ENCODE measurements at places on chromosomes 5 and 9.
A peak's percentile ranks its signal among the peaks of the same experiment; 100 is the strongest.

DNA sequence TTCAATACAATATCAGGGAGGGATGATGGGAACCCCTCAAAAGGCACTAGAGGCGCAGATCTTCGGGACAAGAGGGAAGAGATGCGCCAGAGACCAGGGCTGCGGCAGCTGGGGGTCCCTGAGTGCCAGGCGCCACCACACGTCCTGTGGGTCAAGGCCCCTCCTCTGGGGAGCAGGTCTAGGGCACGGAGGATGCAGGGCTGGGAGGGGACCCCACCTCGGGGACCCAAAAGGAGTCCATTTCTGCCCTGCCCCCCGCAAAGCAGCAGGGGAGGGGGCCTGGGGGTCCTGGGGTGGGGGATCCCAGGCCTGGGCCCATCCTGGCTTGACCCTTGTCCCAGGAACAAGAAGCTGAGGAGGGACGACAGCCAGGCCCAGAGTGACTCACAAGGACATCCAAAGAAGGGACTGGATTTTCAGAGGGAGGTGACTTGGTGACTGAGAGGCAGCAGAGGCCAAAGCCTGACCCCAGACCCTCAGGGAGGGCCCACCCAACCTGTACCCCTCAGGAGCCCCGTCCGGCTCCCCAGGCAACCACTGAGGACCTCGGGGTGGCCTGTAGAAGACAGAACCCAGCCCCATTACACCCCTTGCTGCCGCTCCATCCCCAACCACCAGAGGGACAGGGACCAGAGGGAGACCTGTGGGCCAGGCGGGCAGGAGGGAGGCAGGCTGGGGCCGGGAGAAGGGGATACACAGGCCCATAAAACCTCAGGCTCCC, 54.2 kb downstream of the LRSAM1 start:
- no peak for DNase-seq

DNA sequence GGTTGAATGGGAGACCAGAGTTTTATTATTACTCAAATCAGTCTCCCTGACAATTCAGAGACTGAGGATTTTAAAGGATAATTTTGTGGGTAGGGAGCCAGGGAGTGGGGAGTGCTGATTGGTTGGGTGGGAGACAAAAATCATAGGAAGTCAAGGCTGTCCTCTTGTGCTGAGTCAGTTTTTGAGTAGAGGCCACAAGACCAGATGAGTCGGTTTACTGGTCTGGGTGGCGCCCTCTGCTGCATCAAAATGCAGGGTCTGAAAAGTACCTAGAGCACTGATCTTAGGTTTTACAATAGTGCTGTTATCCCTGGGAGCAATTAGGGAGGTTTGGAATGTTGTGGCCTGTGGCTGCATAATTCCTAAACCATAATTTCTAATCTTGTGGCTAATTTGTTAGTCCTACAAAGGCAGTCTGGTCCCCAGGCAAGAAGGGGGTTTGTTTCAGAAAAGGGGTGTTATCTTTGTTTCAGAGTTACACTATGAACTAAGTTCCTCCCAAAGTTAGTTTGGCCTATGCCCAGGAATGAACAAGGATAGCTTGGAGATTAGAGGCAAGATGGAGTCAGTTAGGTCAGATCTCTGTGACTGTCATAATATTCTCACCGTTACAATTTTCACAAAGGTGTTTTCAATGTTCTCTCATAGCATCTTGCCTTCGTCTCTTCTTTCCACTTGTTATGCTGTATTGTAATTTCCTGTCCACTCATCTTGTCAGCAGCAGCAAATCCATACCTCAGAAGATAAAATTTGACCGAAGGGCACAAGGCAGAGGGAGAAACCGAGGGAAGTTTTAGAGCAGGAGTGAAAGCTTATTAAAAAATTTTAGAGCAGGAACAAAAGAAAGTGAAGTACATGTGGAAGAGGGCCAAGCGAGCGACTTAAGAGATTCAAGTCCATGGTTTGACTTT, 59.2 kb upstream of the CLINT1 start:
- DNase-seq = peak; percentile 83

DNA sequence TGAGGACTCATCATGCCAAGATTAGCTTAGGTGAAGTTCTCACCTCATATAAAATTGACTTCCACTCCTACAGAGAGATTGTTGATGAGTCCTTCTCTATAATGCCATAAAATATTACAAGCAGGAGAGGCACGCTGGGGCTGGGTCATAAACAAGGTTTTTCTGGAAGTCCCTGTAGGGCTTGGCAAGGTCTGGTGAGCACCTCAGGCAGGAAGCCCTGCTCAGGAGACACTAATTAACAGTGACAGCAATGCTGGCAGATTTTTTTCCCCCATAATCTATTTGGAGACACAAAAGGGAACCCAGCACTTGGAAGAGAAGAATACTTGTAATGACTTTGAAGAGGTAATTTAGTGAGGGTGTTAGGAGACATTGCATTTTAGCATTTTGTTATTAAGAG, 118.7 kb downstream of the DIRAS2 start:
- no peak for DNase-seq

DNA sequence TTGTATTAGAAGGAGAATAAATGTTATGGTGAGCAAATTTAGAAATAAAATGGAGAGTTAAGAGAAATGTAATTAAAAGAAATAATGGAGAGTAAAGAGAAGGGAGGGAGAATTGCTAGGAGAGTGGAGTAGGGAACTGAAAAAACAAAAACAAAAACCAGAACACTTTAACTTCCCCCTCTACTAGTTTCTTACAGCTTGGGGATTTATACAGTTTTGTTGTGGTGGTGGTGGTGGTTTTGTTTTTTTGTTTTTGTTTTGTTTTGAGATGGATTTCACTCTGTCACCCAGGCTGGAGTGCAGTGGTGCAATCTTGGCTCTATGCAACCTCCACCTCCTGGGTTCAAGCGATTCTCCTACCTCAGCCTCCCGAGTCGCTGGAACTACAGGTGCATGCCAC, 322.4 kb downstream of the TMEM167A start:
- no peak for DNase-seq

DNA sequence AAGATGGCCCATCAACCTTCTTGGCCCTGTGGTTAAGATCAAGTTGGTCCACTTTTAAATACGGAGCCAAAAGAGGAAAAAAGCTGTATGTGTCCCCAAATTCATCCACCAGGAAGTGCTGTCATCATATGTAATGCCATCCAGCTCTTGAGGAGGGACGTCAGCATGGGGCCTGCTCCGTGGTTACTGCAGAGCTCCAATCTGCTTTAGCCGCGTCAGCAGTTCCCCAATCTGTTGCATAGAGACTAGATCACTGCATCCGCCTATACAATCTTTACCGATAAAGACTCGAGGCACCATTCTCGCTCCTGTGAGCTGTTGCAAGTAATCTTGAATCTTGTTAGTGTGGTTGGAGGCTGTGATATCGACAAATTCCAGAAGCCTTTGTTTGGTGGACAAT, 65.7 kb downstream of the GABRA6 start:
- DNase-seq = no peak

GRCh38 chr5:151234476-151235238, 10.8 kb upstream of the CCDC69 start:
- no peak for DNase-seq

DNA sequence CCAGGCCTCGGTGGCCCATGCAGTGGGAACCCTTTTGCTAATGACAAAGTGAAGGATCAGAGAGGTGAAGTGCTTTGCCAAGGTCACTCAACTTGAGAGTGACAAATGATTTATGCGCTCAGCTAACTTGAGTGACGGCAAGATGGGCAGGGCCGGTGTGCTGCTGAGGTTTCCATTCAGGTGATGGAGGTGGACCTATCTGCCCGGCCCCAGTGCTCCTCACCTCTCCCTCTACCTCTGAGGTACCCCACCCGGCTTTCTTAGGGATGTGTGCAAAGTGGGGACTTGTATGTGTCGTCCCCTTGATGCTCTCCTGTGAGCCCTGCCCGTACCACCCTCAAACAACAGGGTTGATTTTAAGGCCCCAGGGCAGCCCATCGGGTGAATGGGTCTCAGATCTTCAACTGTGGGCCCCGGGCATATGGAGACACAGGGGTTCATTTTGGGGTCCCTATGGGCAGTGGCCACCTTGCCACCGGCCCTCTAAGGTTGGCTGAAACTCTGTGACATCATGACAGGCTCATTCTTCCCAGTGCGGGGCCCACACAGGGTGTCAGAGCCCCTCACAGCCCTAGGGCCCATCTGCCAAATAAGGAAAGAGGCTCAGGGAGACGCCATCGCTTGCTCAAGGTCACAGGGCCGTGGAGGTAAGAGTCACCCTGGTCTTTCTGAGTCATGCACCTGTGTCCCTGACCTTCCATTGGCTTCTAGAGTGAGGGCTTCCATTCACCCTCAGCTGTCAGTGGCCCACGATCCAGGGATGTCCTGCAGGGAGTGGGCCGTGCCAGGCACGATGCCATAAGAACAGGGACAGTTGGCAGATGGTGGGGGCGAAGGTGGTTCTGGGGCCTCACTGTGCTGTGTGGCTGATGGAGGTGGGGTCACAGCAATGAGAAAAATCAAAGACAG, 170.6 kb upstream of the MVB12B start:
- no peak for DNase-seq

DNA sequence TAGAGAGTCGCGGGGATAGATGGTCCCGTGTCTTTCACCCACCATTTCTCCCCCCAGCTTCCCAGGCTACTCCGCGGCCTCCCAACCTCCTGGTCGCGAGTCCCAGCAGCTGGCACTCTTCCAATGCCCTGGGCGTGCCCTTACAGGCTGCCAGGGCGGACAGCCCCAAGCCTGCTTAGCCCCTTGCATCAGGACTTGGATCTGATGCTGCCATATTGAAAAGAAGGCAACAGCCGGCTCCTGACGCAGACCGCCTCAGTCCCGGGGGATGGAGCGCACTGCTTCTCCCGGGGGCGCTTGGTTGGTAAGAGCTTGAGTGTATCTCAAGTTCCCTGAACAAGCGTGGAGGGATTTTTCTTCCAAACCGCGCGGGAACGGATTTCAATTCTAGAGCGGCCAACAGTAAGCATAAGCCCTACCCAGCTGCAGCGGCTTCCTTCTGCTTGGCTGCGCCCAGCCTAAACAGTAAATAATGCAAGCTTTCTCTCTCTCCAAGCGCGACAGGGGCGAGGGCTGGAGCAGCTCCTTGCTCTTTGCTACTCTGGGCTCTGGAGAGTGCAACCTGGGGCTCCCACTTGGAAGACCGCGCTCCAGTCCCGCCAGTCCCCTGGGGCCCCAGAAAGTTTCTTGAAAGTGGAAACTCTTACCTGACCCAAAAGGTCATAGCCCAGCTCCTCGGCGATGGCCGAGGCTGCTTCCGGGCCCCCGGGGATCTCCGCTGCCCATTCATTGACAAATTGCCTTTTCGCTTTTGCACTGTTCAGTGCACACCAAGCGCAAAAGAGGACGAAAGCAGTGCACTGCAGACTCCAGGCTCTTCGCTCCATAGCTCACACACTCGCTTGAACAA, 607 bp downstream of the PCSK1 start:
- DNase-seq = no peak

DNA sequence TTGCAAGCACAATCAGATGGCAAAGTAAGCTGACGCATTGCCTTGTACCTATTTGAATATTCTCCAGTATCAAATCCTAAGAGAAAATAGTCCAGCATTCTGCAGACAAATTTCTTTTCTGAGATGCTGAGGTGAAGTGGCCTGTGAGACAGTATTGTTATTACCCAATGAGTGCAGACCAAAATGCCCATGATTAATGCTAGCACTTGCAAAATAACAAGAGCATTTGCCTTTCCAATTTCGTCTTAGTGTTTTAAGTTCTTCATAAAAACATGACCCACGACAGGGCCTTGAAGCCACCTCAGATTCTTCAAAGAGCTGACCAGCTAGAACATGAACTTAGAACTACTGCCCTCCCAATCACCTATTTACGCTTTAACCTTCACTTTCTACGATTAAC, 2.6 kb upstream of the IQGAP2 start:
- no peak for DNase-seq

- no peak for DNase-seq
Measured at GRCh38 chr5:11355491-11355890, 548.8 kb downstream of the CTNND2 start.

DNA sequence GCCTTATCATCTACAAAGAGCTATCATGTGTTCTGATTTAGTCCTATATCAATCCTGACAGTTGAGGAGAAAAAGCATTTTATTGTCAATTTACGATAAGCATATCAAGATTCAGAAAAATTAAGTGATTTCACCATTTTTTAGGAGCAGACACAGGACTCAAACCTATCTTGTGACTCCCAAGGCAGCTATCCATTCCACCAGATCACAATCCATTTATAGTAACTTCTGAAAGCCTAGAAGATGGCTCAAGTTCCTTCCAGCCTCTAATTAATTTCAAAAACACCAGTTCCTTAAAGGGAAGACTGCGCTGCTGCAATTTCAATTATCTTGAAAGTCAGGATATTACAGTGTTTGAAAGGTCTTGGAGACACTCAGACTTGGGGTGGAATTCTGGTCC, 114.3 kb downstream of the EPB41L4A start:
- no peak for DNase-seq

GRCh38 chr5:107263387-107264018, 407.2 kb downstream of the EFNA5 start:
- no peak for DNase-seq

DNA sequence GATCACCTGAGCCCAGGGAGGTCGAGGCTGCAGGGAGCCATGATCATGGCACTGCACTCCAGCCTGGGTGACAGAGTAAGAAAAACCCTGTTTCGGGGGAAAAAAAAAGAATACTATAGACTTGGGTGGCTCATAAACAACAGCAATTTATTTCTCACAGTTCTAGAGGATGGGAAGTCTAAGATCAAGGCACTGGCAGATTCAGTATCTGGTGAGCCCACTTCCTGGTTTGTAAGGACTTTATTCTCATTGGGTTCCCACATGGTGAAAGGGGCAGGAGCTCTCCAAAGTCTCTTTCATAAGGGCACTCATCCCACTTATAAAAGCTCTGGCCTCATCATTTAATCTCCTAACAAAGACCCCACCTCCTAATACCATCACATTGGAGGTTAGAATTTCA, 8.7 kb downstream of the HINT1 start:
- no peak for DNase-seq

GRCh38 chr9:114033397-114034103, 44.5 kb downstream of the AMBP start:
- DNase-seq = no peak

DNA sequence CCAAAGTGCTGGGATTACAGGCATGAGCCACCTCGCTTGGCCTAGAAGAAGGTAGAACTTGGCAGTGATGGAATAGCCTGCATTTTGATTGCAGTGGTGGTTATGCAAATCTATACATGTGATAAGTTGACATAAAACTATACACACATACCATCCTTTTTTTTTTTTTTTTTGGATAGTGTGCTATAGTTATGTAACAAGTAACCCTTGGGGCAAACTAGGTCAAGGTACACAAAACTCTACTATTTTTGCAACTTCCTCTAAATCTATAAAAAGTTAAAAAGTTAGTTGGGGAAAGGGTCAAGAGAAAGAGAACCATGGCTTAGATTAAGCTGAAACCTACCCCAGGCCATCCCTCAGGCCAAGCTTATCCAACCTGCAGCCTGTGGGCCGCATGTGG, 11.1 kb downstream of the TRIM14 start:
- DNase-seq = no peak

Measured in fibroblast of skin of left biceps (primary cell).